ENCODE measurements at places on chromosomes 3 and 15.
A peak's percentile ranks its signal among the peaks of the same experiment; 100 is the strongest.

DNA sequence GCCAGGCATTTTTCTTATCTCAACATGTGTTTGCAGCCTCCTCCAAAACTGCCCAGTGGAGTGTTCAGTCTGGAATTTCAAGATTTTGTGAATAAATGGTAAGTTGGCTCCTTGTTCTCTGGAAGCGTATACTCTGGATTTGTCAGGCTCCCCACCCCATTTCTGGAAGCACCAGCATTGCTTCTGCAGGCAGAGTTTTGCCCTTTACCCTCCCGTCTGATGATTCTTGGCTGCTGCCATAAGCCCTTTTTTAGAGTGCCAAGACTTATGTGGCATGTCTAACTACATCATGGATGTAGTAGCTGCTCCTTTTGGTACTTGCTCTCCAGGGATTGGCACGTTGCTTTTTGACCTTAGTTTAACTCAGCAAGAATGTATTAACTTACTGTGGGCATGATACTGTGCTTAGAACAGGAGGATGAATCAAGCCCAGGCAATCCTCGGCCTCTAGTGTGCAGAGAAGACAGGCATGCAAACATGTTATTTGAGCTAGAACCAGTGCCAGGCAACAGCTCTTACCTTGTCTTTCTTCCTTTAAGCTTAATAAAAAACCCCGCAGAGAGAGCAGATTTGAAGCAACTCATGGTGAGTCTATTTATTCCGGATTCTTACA, 8.3 kb downstream of the SNAPC5 start:
- no peak for DNase-seq

GRCh38 chr15:81323559-81323943, 390 bp downstream of the STARD5 start:
- DNase-seq = no peak

GRCh38 chr15:31228980-31229826, 97.4 kb upstream of the KLF13 start:
- no peak for DNase-seq

DNA sequence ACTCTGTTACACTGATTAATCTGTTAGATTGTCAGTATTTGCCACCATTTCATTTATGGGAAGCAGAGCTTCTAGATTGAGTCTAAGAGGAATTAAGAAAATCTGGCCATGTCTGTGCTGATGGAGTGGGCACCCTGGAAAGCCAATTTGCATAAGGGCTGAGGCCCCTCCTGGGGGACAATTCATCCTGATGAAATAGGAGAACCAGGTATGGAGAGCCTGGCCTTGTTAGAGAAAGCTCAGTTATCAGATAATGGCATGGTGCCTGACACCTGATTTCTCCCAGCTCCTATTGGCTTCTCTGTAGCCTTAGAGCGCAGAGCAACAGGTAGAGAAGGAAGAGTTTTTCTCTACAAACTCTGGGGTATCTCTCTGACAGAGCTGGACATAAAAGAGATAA, 114.2 kb downstream of the EBLN2 start:
- DNase-seq = no peak

- no peak for DNase-seq
Observed at GRCh38 chr15:72994534-72995177, 57.6 kb upstream of the NEO1 start.

DNA sequence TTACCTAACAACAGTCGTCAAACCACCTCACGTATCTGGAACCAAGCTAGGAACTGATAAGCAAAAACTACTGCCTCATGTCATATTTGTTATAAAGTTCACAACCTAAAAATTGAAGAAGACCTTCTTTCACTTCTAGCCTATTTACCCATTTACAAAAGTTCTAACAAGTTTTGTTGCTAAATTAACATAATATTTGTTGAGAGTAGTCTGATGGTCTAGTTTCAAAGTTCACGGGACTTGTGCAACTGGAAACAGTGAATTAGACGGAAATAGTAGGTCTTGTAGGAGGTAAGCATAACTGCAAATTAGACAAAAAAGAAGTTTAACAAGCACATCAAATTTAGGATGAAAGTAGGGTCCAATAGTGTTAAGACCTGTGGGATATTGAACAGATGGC, 51.9 kb downstream of the CCR4 start:
- no peak for DNase-seq

- no peak for DNase-seq
Observed at GRCh38 chr3:46541835-46542234, 24.3 kb downstream of the LRRC2 start.

GRCh38 chr3:155760653-155761052, 15.8 kb upstream of the PLCH1 start:
- DNase-seq = no peak

DNA sequence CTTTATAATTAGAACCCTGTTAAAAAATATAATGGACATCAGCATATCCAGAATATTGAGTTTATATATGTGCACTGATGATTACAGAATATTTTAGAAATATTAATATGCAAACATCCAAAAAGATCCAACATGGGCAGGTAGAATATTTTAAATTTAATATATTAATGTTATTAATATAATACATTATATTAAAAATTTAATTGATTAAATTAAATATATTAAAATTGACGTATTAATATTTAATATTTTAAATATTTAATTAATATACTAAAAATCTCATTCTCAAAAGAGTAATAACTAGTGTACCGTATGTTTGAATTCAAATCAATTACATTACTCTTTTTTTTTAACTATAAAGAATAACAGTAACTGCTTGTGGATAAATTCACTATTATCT, 73.8 kb upstream of the FURIN start:
- DNase-seq = no peak

- no peak for DNase-seq
Observed at GRCh38 chr3:156396851-156397250, 158.1 kb downstream of the SSR3 start.

GRCh38 chr15:43046484-43046883, 59.4 kb downstream of the UBR1 start:
- no peak for DNase-seq

DNA sequence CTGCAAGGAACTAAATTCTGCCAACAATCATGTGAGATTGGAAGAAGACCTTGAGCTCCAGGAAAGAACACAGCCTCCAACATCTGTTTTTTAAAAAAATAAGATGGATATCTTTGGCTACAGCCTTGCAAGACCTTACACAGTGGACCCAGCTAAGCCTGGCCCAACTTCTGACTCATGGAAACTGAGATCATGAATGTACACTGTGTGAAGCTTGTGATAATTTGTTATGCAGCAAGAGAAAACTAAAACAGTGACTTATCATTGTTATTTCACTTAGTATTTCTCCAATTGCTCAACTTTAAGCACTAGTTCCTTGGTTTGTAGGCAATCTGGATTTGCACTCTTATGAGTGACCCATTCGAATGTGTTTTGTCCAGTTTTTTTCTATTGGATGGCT, 29.3 kb downstream of the SHQ1 start:
- DNase-seq = peak; percentile 80

DNA sequence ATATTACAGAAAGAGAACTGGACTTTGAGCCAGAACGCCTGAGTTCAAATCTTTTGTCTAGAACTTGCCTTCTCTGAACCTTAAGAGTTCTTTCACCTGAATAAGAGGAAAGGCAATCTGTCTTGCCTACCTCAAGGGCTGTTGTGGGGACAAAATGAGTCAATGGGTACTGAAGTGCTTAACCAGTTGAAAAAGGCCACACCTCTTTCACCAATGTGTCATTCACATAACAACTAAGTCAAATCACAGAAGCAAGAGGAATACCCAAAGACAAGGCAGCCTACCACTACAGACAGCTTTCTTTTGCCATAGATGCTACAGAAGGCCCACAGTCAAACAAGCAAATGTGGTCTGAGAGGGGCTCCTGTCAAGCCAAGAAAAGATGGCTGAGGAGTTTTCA, 39.7 kb downstream of the NBEAL2 start:
- DNase-seq = no peak

DNA sequence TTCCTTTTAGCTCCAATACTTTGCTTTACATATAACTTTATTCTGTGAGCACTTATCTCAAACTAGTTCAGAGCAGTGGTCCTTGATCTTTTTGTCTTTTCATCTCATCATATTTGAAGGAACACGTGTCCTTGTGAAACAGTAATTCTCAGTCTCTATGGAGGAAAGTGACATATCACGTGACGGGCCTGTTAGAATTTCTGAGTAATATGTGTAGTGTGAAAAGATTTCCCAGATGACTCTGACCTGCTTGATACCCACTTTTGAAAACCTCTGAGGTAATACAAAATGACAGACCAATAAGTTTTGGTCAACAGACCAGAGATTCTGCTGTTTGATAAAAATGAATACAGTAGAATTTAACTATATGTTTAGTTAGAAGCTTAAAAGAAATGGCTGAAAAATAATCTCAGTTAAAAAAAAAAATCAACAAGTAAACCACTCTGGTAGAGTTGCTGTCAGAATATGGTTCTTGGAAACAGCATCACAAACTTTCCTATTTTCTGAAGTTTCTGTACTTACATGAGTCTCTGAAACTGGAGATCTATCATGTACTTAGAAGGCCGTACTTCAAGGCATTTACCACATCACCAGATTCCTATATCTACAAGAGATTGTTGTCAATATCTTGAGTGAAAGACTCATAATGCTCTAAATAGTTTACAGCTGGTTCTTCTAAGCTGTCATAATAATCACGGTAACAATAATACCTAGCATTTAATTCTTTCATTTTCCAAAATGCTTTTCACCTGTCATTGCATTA, 590.2 kb upstream of the TBL1XR1 start:
- DNase-seq = no peak

GRCh38 chr15:57563416-57563815, 28.3 kb upstream of the MYZAP start:
- no peak for DNase-seq

- DNase-seq = no peak
Observed at GRCh38 chr15:81000144-81000623, 539 bp upstream of the TLNRD1 start.

- no peak for DNase-seq
Observed at GRCh38 chr3:169280646-169281045, 382.9 kb downstream of the MECOM start.

DNA sequence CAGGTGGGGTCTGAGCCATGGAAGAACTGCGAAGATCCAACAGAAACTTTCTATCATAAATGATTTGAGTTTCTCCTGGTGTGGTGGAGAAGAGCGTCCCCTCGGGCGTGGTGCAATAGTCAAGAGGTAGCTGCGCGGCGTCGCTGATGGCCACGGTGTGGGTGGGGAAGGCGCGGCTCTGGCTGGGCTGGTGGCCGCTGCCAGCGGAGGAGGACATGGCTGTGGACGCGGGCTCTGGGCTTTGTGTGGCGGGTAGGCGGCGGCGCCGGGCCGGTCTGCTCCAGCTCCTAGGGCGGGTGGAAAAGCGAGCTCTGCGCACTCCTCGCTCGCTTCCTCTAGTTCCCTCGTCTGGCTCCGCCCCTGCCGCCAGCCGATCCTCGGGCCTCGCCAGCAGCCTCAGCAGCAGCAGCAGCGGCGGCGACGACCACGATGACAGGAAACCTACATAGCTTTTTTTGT, 5.9 kb downstream of the STARD9 start:
- peak; percentile 85 for DNase-seq

All from mesenchymal stem cell (in vitro differentiated cells and primary cell).